ENCODE measurements at places on chromosomes 1 and 21. TPM values are rescaled to one million over a fixed set of nuclear protein-coding genes. Genes with fewer than 3 reads are reported as not detected.

Gene SDC3
- 25.9 TPM for total RNA-seq

Gene FOXD3
- not detected for total RNA-seq

Gene POGK
- 23.8 TPM for total RNA-seq

Gene DNASE2B
- total RNA-seq: not detected

Gene IRF6
- under 0.01 TPM for total RNA-seq

Gene ZNF496
- 17.7 TPM for total RNA-seq

Gene NHLH1
- not detected for total RNA-seq

Gene AGMAT
- 1.0 TPM for total RNA-seq

Gene ANGEL2
- 46.7 TPM for total RNA-seq

Gene GPR52
- total RNA-seq: 0.66 TPM

Gene RGS1
- 0.50 TPM for total RNA-seq

Gene PKLR
- total RNA-seq: not detected

Gene PLPPR5
- not detected for total RNA-seq
